Skin of body (tissue), 3 donors: ENCODE measurements at places on chromosomes 3 and 15. TPM values are rescaled to one million over a fixed set of nuclear protein-coding genes. Genes with fewer than 3 reads are reported as not detected.

Gene CPEB1
- total RNA-seq = 2.7 TPM

Gene NTRK3
- 7.2 TPM for total RNA-seq

Gene GOLGA6A
- total RNA-seq = 0.89 TPM

Gene NANOGP8
- 0.89 TPM for total RNA-seq

Gene DUOX1
- total RNA-seq = 12.6 TPM
